ENCODE measurements at places on chromosomes 16 and 17.

- no peak for DNase-seq
Observed at GRCh38 chr17:33120103-33120502, 128.5 kb downstream of the SPACA3 start.

GRCh38 chr17:79176792-79177601, 102.4 kb downstream of the ENGASE start:
- DNase-seq, result no peak

DNA sequence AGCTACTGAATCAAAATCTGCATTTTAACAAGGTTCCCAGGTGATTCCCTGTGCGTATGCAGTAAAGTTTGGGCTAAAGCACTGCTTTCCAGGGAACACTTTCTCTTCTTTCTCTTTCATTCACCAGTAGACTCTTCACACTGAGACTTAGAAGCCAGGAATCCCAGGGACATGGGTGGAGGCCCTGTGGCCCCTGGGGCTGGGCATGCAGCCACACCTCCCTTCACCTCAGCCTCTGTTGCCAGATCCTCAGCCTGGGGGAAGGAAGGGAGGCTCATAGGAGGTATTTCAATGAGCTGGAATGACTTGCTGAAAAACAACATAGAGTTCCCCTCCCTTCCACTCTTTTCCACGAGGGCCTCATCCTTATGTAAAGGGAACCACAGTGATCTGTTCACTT, 1.2 kb downstream of the G6PC3 start:
- DNase-seq, result no peak

- DNase-seq, result no peak
Observed at GRCh38 chr17:1089915-1090314, 89.9 kb downstream of the ABR start.

DNA sequence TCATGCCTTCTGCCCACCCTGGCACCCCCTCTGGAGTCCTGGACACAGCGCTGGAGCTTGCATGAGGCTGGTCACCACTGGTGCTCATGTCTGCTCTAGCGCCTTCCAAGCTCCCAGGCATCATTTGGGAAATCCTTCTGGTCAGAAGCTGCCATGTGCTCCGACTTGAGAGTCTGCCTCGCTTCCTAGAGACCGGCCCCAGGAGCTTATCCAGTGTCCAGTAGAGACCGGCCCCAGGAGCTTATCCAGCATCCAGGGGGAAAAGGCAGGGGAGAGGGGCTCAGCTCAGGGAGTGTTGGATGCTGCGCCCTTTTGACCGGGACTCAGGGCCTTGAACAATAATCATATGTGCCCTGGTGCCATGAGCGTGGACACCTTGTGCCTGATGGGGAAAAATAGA, 106.3 kb downstream of the RAP1GAP2 start:
- DNase-seq, result no peak

- no peak for DNase-seq
Observed at GRCh38 chr16:89326721-89327120, 109.2 kb downstream of the ZNF778 start.

GRCh38 chr17:80773243-80773991, 218.2 kb upstream of the CHMP6 start:
- no peak for DNase-seq

DNA sequence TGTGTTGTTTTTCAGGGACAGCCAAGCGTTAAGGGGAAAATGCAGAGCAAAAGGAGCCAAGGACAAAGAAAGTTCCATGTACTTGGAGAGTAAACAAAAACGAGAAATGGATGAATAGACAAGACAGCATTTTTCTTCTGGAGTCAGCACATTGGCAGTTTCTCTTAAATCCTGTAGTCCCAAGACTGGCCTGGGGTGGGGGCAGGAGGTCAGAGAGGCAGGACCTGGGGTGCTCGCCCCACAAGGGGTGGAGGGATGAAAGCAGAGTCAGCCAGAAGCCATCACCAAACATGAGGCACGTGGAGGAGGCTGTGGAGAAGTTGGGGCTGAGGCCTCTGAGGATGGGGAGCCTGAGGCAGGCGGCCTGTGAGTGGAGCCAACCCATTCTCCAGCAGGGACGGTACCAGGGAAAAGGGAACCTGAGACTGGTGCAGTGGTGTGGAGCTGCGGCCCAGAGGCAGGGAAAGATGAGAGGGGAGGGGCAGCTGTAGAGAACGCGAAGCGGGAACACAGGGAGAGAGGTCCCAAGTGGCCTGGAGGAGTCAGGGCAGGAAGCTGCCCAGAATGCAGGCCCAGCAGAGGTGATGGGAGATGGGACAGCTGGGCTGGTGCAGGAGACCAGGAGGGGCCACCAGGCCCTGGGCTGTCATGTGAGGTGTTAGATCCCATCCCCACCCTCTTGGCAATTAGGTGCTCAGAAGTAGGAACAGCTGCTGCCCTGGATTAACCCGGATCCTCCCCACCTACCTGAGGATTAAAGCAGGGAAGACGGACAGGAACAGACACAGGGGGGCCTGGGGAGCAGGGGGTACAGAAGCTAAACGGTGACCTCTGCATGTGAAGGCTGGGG, 3.3 kb downstream of the TLCD3B start:
- no peak for DNase-seq

GRCh38 chr16:86220561-86220960, 289.8 kb upstream of the FOXF1 start:
- no peak for DNase-seq

Data from CD4-positive, alpha-beta T cell treated with Interleukin-15 for 1 hour (primary cell).